GM12865 (cell line): ENCODE measurements at places on chromosomes 1 and 21.
A peak's percentile ranks its signal among the peaks of the same experiment; 100 is the strongest.

GRCh38 chr1:159915571-159916241 lies 9.6 kb downstream of the TAGLN2 start:
- DNase-seq, result no peak

DNA sequence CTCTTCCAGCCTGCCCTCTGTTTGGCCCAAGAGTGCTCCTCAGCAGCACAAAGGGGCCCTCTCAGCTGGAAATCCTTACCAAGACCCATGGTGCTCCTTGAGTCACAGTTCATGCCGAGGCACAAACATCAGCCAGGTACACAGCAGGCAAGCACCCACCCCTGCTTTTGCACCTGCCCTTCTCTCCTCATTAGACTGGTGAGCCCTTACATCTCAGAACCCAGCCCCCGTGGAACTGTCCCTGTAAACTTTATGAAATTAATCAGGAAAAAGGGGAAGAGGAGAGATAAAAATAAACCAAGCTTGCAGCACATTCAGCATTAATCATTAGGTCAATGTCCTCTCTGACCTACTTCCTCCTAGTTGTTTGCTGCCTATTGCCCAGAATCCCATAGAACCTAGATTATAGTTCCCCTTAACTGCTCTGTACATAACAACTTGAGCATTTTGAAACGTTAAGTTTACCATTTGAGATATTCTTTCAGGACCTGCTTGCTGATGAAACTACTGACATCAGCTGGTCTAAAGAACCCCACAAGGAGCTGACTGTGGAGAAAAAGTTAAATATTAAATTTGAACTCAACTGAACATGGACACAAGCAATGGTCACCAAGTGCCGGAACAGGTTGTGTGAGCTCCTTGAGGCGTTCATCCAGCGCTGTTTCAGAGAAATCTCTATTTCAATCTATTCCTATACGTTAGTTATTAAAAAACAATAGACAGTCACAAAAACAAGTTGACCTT lies 738.4 kb downstream of the MATN1 start:
- DNase-seq, result no peak

- DNase-seq, result peak; percentile 84
Measured at GRCh38 chr1:3674100-3675094, 22.1 kb downstream of the TP73 start.

- no peak for DNase-seq
Measured at GRCh38 chr1:44292651-44293050, 62.4 kb downstream of the ERI3 start.

DNA sequence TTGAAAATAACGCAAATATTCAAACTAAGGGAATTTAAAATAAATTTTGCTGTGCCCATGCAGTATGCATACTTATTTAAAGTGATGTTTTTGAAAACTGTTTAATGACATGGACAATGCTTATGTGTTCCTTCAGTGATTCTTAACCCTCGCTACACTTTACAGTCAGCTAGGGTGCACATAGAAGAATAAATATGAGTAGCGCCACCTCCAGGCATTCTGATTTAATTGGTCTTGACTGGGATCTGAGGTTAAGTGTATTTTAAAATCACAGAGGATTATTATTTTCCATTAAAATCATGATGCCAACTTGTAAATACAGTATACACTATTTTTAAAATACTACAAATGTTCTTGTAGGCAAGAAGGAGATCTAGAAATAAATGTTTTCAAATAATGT lies 373.5 kb upstream of the ADGRL4 start:
- DNase-seq, result no peak

GRCh38 chr1:81664341-81664740 lies 136.4 kb upstream of the ADGRL2 start:
- no peak for DNase-seq

DNA sequence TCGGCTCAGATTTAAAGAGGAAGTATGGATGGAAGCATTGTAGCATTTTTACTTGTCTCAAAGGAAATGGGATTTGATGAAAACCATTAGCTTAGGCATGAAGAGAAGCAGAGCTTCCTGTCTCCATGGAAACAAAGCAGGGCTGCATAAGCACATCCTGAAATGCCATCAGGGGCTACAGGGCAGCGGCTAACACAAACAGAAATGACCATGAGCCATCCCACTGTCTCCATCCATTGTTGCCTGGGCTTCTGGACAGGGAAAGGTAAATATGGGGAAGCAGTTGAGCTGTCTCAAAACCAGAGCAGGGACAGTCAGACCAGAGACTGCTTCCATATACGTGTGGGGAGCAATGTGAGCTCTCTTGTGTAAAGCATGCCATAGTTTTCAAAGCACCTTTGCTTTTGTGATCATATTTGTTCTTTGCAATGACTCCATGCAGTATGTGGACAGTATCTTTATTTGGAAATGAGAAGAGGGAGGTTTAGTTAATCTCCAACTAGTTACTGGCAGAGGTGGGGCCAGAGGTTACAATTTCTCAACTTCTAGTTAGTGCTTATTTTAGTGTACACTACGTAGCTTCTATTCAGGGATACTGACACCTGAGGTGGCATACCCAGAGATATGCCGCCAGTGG lies 176.1 kb downstream of the CACNA1E start:
- no peak for DNase-seq

GRCh38 chr1:101884621-101885020 lies 112.1 kb downstream of the OLFM3 start:
- DNase-seq, result no peak

- no peak for DNase-seq
Measured at GRCh38 chr1:7478142-7478790, 292.8 kb upstream of the VAMP3 start.

DNA sequence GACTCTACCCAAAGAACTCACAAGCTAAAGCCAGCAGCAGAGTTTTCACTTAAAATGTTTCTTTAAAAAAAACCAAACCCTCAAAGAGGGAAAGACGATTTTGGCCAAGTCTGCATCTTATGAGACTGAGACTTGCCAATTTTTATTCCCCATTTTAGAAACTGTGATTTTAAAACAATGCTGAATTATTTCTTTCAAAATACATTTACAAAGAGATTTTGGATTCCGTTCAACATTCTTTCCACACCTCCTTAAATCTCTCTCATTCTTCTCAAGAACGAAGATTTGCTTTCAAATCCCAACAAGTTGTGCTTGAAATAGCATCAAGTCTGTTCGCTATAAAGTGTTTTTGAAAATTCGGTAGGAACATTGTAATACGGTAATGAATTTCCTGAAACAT lies 133.9 kb upstream of the VANGL1 start:
- no peak for DNase-seq

DNA sequence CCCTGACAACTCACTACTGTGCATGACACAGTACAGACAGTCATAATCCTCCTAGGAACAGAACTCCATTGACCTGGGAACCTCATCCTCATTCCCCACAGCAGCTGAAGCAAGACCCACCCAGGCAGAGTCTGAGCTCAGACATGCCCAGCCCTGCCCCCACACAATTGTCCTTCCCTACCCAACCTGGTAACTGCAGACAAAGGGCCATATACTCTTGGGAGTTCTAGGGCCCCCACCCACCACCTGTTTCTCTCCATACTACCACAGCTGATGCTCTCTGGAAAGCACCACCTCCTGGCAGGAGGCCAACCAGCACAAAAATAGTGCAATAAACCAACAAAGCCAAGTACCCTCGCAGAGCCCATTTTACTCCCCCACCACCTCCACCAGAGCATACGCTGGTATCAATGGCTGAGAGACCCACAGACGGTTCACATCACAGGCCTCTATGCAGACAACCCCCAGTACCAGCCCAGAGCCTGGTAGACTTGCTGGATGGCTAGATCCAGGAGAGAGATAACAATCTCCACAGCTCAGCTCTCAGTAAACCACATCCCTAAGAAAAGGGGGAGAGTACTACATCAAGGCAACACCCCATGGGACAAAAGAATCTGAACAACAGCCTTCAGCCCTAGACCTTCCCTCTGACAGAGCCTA lies 159.7 kb upstream of the CXADR start:
- no peak for DNase-seq

DNA sequence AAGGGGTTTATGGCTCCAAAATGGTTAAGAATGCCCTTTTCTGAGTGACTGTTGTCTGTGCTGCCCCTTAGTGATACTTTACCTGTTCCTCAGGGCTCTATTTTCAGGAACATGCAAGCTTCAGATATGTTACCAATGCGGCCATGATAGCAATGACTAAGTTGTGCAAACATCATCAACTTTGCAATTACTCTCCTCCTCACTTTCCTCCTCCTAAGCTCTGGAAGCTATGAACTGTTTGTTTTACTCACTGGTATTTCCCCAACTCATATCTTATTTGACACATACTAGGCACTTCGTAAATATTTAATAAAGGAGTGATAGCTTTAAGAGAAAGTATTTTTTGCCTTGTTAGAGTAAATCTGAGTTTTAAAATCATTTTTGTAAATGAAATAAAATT lies 53.8 kb downstream of the RWDD3 start:
- no peak for DNase-seq

DNA sequence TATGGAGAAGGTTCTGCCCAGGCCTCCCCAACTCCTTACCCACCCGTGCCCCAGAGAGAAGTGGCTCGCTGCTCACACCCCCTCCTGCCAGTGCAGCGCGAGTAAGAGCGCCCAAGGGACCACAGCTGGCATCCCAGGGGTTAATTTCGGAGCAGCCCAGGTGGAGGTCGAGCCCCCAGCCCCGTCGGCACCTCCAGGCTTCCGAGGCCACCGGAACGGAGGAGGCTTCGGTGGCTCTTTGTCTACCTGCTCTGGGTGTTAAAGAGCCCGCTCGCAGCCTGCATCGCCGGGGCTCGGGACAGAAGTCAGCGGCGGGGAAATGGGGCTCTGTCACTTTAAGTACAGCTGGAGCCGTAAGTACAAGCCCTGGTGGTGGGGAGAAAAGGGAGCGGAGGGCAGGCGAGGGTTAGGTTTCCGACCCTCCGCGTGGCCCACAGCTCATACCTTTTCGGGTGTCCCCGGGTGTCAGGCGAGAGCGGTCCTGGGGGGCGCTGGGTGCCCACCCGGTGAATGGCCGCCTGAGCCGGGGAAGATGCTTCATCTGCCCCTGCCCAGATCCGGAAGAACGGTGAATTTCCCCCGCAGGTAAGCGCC lies 89.4 kb upstream of the IPO9 start:
- peak; percentile 29 for DNase-seq

GRCh38 chr1:205420938-205421337 lies 918 bp downstream of the LEMD1 start:
- no peak for DNase-seq

DNA sequence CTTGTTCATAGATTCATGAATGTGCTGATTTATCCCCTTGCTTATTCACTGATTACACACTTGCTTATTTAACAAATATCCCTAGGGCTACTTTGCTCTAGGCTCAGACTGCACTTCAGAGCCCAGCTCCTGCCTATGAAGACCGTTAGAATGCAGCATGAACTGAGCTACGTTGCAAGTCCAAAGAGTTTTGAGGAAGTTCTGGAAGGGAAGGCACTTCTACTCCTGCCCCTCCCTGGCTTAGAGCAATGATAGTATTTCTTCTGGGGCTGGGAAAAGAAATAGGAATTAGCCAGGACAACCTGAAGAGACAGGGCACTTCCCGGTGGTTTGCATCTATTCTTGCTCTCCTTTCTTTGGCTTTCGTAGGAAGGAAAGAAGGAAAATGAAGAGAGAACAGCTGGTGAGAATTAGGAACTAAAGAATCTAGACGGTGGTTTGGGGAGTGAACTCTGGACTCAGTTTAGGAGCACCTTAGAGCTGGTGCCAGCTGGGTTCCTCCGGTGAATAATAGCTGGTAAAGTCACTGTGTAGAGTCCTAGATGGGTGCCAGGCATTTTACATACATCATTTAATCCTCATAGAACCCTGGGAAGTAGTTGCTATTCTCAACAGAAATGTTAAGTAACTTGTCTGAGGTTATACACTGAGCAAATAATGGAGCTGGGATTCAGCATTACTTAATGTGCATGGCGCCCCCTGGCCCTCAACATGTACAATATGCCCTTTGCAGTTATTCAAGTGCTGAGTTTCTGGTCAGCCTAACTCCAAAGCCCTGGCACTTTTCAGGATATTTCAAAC lies 65.9 kb downstream of the NDUFS5 start:
- peak; percentile 78 for DNase-seq

- no peak for DNase-seq
Measured at GRCh38 chr1:17890056-17890814, 135.1 kb downstream of the ACTL8 start.

DNA sequence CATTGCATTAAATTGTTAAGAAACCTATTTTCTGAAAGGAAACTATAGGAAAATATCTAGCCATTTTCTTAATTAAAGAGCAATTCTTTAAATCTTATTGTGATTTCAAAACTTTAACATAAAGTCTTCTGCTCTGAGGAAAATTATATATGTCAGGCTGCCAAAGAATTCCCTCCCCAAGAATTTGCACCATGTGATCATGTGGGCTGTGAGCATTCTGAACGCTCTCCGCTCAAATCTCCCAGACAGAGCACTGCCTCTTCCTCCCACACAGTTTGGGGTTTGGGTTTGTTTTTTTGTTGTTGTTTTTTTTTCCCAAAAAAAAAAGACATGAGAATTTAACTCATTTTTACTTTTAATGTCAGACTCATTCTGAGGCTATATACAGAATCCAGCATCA lies 155.9 kb upstream of the PALMD start:
- no peak for DNase-seq

DNA sequence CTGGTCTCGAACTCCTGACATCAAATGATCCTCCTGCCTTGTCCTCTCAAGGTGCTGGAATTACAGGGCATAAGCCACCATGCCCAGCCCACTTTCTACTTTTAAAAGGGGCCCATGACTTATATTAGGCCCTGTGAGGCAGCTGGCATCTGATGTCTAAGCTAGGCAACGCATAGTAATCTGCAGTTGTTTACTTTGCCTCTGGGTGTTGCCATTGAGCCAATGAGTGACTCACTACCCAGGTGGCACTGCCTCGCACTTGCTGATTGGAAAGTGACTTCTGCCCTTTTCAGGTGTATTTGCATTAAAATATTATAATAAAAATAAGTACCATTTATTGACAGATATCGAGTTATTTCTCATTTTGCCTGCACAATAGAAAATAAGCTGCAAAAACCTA lies 84.9 kb downstream of the KIF14 start:
- peak; percentile 37 for DNase-seq

- DNase-seq, result no peak
Measured at GRCh38 chr1:203519053-203519840, 25.3 kb downstream of the OPTC start.

- peak; percentile 15 for DNase-seq
Measured at GRCh38 chr1:168170564-168171508, 7.9 kb upstream of the TIPRL start.

- DNase-seq, result no peak
Measured at GRCh38 chr1:164702216-164702615, 143.2 kb downstream of the PBX1 start.

GRCh38 chr1:111654839-111655238 lies 35.2 kb downstream of the RAP1A start:
- DNase-seq, result peak; percentile 69

DNA sequence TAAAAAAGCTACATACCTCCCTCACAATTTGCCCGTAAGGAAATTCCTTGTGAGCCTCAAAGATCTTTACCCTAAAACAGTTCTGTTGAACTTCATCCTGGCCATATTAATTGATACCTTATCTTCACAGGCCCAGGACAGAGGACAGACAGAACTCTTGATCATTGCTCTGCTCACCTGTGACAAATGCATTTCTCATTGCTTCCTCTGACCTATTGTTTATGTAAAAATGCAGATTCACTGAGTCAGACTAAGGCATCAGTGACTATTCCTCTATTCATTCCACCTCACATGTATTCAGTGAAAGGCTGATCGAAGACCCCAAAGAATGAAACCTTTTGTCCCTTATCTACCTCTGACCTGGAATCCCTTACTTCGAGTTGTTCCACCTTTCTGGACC lies 61.0 kb downstream of the BACH1 start:
- DNase-seq, result no peak
